MG63 (cell line): ENCODE measurements at places on chromosomes 1 and 21.

DNA sequence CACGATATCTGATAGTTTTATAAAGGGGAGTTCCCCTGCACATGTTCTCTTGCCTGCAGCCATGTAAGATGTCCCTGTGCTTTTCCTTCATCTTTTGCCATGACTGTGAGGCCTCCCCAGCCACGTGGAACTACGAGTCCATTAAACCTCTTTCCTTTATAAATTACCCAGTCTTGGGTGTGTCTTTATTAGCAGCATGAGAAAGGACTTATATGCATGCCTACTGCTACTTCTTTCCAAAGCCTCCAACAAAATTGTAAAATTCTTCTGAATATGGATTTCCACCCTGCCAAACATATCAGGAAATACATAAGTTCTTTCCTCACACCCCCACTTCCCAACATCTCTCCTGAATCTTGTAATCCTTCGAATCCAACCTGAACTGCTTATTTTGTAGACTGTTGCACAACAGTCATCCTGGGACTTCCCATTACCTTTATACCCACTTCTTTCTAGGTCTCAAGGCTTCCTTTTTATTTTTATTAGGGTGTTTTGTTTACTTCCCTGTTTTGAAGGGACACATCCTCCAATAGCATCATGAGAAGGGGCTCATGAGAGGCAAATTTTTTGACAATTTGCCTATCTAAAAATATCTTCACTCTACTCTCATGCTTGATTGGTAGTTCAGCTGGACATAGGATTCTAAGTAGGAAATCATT, 67.5 kb upstream of the MUTYH start:
- no peak for DNase-seq

DNA sequence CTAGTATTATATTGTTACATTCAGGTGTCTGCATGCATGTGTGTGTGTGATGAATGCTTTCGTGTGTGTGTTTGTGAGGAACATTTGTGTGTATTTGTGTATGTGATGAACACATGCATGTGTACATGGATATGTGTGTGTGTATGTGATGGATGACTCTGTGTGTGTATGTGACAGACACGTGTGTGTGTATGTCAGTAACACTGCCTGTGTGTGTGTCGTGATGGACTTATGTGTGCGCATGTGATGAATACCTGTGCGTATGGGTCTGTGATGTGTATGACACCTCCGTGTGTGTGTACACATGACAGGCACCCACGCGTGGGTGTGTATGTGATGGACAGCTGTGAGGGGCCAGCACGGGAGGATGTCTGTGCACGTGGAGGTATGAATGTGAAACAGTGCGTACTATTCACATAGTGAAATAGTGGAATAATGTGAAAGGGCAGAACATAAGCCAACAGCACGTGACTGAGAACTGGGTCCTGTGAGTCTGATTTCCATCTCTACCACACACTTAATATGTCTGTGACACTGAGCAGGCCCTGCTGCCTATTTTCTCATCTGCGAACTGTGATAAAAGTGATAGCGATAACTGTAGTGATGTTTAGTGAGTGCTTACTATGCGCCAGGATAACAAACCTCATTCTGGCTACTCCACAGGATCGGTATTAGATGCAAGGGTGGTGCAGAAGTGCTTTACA, 41.8 kb upstream of the CSF3R start:
- DNase-seq: no peak

- no peak for DNase-seq
Measured at GRCh38 chr1:9558946-9559545, 19.8 kb downstream of the SLC25A33 start.

DNA sequence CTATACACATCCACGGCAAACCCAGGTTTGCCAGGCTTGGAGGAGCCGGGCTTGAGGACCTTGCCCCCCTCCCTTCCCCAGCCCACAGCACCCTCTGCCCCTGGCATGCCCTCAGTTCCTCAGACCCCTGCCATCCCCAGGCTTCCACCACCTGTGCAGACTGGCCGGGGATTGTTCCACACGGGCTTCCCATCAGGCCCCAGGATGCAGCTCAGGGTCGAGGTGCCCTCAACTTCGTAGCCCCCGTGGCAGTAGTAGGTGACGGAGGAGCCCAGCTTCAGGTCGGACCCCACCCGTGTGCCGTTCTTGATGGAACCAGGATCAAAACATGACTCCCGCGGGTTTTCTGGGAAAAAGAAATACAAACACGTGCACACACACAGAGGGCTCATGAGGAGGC, 163.8 kb downstream of the ZSCAN20 start:
- DNase-seq: no peak

GRCh38 chr1:93180723-93181613, at the start of gene CCDC18:
Gene CCDC18 (plus strand): TSS chr1:93180724. CDS start chr1:93183362, 2,638 bp downstream.
- DNase-seq: no peak

DNA sequence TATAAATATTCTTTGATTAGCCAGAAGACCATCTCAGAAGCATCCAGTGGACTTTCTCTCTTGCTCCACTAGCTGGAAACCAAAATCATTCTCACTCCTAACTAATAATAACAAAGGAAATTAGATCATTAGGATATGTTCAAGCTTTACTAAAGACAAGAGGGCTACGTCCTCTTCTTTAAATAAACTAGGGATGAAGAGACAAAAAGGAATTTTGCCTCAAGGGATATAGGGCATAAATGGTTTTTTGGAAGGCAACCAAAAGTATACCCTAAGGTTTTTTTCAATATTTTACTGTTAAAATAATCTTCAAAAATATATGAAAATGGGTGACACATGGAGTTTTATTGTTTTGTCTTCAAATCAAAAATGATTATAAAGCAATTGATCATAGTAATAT, 745.8 kb downstream of the MRPL39 start:
- DNase-seq: no peak

DNA sequence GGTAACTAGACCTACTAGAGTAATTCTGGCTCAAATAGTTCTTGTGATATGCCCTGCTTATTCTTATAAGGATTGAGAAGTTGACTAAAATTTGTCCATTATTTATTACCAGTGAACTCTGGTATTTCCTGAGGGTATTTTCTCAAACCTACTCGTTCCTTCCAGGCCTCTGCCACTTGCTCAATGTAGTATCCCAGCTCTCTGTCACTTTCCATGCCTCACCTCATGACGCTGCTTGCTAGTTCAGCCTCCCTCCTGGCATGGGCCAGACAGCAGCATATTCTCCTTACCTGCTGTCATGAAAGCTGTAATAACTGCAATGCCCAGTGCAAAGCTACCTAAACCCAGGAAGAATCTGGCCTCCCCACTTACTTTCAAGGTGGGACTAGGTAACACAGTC, 602.9 kb upstream of the ADAMTS5 start:
- peak; percentile 64 for DNase-seq

DNA sequence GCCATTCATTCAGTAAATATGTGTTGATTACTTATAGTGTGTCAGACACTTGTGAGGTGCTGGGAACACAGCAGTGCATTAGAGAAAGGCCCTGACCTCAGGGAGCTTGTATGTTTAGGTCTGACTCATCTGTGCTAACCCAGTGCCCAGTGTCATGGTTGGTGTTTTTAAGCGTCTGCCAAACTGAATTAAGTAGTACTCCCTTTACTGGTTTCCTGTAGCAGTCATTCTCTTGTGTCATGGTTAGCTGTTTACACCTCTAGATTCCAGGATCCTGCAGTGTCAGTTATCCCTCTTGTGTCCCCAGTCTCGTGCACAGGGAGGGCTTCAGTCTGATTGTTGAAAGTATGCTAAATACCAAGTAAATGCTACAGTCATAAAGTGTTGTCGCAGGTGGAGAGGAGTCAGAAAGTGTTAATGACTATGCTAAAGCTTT, 14.2 kb downstream of the UCK2 start:
- DNase-seq: peak; percentile 66

- DNase-seq: peak; percentile 77
Measured at GRCh38 chr1:202625416-202626360, 84.6 kb downstream of the SYT2 start.

DNA sequence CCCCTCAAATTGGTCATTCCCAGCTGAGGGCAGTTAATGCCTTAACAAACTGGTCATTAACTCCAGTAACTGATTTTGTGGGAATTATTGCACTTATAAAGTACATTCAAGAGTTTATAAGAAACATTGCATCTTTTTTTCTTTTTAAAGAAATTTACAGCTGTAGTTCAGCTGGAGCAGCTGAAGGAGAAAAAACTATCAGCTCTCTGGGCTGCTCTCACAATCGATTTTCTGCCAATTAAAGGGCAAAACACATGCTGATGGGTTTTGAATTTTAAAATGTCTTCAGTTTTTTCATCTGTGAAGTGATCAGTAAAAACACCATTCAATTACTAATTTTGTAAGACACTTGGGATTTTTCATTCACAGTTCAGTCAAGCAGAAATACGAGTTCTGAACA, 74.7 kb downstream of the KIFAP3 start:
- no peak for DNase-seq

DNA sequence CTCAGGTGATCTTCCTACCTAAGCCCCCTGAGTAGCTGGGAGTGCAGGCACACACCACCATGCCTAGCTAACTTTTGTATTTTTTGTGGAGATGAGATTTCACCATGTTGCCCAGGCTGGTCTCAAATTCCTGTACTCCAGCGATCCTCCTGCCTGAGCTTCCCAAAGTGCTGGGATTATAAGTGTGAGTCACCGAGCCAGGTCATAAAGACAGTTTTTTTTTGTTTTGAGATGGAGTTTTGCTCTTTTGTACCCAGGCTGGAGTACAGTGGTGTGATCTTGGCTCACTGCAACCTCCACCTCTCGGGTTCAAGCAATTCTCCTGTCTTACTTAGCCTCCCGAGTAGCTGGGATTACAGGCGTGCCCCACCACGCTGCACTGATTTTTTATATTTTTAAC, 42.1 kb downstream of the KIF1B start:
- peak; percentile 49 for DNase-seq

- DNase-seq: peak; percentile 43
Measured at GRCh38 chr1:221869779-221870178, 127.9 kb upstream of the DUSP10 start.
